Hindlimb muscle (tissue), 1 donor: ENCODE measurements at places on chromosomes 1 and 21. TPM values are rescaled to one million over a fixed set of nuclear protein-coding genes. Genes with fewer than 3 reads are reported as not detected.

DNA sequence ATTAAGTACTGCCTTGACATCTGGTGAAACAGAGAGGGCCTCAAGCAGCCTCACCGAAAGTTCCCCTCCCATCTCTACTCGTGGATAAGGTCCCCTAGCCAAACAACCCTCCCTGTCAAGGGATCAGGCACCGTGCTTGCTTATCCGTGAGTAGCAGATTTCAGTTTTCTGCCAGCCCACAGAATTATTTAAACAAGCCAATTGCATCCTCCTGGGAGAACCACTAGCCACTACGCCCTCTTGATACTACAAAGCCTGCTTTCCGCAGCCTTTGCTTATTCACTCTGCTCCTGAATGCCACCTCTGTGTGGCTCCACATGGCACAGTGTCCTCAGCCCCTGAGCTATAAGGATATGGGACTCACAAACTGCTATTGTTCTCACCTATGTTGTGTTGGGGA lies 5.9 kb upstream of the TFF2 start:
- DNase-seq: no peak

Gene CDKN2C
- 13.1 TPM for polyA plus RNA-seq

- no peak for DNase-seq
Measured at GRCh38 chr1:45393718-45394302, 53.6 kb upstream of the MUTYH start.

GRCh38 chr1:34617321-34618118 lies 137.3 kb upstream of the GJB5 start:
- no peak for DNase-seq
